ENCODE measurements at places on chromosomes 3 and 15.
A peak's percentile ranks its signal among the peaks of the same experiment; 100 is the strongest.

- DNase-seq: no peak
Measured at GRCh38 chr15:73022161-73022560, 30.1 kb upstream of the NEO1 start.

DNA sequence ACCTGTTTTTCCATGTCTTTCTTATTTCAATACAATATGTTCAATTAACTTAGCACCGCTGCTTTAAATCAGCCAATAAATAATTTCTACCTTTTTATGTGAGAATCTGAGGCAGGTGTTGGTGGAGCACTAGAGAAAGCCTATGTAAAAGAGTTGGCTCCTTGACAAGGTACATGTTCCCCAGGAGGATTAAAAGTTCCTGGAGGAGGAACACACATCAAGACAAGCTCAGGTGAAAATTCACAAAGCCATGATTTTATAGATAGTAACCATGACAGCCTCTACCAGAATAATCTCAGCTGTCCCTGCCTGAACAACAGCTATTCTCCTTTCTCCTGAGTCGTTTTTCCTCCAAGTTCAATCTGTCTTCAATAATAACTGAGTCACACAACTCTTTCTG, 3.4 kb upstream of the ZBED2 start:
- DNase-seq: no peak

GRCh38 chr15:77644543-77645247, 12.0 kb upstream of the LINGO1 start:
- no peak for DNase-seq

- DNase-seq: peak; percentile 65
Measured at GRCh38 chr3:175336406-175337133, 477.4 kb downstream of the NAALADL2 start.

- no peak for DNase-seq
Measured at GRCh38 chr15:40450047-40450446, 9.3 kb downstream of the BAHD1 start.

DNA sequence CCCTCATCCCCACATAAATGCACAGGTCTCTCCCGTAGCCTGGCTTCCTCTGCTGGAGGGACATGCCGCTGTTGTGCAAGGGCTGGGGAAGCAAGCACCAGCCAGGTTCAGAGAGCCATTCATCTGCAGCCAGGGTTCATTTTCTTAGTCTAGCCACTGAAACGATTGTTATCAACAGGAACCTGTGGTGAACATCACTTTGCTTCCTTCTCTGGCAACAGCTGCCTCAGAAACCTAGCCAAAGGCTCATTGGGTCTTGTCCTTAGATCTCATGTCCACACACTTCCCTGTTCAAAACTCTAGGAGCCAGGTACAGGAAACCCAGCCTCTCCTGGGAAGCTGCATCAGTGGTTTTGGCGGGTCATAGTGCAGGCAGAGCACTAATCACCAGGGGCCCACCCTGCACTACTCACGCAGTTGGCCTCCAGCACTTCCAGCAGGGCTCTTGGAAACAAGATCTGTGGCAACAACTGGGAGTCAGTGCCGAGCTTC, 47.0 kb downstream of the OXNAD1 start:
- no peak for DNase-seq

GRCh38 chr3:119195911-119196310, 22.5 kb downstream of the UPK1B start:
- DNase-seq: no peak

DNA sequence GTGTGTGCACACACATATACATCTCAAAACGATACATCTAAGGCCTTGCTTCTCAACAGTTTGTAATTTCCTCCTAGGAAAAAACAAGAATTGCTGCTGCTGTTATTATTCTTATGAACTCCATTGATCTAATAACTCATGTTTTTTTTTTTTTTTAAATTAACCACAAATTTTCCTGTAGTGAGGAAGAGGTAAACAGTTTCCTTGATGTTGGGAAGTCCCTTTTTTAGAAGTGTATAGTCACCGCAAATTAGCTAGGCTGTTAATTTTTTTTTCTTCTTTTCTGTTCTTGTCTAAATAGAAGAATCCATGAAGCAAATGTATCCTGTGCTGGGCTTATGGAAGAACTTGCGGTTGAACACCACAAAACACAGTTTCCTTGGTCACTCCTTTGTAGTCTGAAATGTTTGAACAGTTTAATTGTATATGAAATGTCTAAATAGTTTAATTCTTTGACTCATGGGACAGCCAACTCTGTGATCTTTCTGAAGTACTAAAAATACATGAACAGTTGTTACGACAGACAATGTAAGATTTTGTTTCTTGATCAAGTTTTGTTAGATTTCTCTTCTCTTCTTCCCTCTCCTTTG, 64.5 kb downstream of the MITF start:
- DNase-seq: no peak

GRCh38 chr3:48693826-48694225, 8.1 kb upstream of the NCKIPSD start:
- no peak for DNase-seq

DNA sequence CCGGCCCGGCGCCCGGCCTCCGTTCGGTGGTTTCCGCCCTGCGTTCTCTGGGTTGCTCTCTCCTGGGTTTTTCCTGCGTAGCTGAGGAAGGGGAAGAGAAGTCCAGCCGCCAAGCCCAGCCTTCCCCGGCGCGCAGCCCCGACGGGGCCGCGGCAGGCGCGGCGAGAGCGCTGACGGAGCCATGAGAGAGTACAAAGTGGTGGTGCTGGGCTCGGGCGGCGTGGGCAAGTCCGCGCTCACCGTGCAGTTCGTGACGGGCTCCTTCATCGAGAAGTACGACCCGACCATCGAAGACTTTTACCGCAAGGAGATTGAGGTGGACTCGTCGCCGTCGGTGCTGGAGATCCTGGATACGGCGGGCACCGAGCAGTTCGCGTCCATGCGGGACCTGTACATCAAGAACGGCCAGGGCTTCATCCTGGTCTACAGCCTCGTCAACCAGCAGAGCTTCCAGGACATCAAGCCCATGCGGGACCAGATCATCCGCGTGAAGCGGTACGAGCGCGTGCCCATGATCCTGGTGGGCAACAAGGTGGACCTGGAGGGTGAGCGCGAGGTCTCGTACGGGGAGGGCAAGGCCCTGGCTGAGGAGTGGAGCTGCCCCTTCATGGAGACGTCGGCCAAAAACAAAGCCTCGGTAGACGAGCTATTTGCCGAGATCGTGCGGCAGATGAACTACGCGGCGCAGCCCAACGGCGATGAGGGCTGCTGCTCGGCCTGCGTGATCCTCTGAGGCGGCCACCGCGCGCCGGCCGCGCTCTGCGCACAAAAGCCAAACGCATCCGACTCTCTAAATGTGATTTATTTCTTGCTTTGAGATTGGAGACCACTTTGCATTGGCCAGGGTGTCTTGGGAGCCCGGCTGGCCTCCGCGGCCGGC, 727 bp downstream of the RAP2B start:
- DNase-seq: no peak

- DNase-seq: no peak
Measured at GRCh38 chr3:189529889-189530471, 101.2 kb upstream of the TP63 start.

GRCh38 chr3:72204452-72204851, 419.5 kb upstream of the PROK2 start:
- no peak for DNase-seq

DNA sequence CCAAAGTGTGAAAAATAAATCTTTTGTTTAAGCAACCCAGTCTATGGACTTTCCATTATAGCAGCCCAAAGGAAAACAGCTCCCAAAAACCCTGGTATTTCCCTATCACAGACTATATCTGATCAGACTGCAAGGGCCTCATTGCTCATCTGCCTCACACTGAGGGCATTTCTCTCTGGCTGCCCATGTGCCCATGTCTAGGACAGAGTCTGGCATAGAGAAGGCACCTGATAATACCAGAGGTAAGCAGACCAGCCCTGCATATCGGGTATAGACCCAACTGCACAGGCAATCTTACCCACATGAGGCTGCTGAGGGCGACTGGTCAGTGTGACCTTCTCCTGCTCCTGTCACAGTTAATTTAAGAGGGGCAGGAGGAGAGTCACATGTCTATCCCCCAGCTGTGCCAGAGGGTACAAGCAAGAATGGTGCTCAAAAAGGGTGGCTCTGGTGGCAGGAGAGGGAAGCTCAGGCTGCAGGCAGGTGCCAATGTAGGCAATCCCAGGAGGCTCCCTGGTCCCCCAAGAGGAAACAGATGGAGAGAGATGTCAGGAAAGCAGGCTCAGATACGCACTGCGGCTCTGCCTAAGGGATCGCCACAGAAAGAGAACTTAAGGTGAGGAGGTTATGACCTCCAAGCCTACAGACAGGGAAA, 3.1 kb downstream of the CSRNP1 start:
- DNase-seq: no peak

DNA sequence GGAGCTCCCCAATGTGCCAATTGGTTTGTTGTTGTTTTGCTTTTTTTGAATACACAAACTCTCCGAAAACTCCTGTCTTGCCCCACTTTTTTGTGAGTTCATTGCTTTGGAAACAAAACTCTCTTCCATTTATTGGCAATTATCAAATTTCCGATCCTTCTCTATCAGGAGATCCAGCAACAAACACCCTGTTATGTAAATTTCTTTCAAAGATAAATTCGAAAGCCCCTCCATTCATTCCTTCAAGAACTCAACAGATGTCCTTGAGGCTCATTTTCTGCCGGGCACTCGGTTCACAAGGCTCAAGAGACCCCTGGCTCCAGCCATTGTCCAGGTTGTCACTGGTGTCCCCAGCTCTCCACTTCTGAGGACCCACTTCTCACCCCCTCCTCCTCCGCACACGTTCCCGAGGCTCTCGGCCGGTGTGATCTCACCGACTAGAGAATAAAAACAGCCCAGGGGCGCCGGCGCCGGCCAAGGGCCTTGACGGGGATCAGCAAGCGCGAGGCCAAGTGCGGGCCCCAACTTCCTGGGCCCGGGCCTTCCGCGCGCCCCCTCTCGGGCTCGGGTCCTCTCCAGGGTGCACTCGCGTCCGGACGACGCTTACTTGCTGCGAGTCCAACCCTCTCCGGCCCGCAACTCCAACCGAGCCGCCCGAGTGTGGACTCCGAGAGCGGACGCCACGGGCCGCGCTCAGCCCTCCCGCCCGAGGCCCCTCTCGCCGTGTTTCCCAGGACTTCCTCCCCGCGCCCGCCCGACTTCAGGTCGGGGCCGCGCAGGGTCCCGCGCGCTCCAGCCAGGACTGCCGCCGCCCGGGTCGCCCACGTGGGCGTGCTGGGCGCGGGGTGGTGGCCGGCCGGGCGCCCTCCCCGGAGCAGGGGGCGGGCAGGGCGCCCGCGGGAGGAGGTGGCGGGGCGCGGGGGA, 533 bp upstream of the SMAD3 start:
- DNase-seq: no peak

DNA sequence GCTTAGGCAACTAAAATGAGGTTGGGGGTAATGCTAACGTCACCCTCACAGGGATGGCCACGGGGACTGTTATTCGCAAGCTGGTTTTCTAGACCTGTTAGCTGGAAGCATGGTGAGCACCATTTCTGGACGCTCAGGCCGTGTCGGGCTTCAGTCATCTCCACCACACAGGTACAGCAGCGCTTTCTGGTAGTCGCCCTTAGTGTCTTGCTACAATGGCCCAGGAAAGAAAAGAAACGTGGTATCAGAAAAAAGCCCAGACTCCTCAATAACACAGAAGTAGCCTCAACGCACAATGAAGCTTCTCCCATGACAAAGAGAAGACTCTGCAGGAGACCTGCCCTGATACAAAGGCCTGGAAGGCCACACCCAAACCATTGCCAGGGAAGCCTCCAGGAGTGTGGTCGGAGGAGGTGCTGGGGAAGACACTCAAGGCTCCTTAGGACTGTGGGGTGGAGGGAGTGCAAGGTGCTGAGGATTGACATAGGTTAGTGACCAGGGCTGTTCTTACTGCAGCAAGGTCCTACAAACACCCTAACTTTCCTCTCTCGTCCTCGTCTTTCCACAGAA, 50.2 kb downstream of the ANXA2 start:
- no peak for DNase-seq

GRCh38 chr3:187968883-187969580, 184.9 kb upstream of the LPP start:
- DNase-seq: no peak

- no peak for DNase-seq
Measured at GRCh38 chr15:84685304-84685703, 27.3 kb upstream of the NMB start.

DNA sequence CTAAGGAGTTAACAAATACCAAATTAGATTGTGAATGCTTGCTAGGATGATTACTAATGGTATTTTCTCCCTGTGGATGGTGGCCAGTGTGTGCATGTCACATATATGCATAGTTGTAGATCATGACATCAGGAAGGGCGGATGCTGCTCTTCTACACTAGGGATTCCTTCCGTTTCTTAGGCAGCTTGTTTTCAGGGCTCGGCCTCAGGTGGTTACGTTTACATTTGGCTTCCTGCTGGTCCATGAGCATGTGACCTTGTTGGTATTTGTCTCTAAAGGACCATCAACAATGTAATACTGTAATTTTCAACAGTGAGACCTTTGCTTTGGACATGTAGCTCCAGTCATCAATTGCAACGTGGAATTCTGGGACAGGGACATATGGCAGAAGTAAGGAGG, 221.4 kb downstream of the NR1D2 start:
- no peak for DNase-seq

- DNase-seq: no peak
Measured at GRCh38 chr3:177589911-177590381, 392.7 kb upstream of the TBL1XR1 start.

DNA sequence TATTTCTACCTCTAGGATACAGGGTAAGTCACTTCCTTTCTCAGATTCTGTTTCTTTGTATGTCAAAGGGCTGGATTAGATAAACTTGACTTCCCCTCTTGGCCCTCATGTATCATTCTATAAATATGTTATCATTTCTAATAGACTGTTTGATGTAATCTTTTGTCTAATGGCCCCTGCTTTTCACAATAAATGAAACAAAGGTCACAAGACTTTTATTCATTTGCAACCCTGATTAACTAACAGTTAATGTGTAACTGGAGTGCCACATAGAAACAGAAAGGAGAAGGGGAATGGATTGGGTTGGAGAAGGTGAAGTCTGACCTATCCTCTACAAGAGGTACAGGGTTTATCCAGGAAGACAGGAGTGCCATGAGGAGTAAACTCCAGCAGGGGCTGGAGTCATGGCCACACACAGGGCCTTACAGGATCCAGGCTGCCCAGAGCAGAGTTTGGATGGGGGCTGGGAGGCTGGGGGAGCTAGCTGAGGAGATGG, 8.0 kb upstream of the B3GNT5 start:
- DNase-seq: no peak

Measured in NCI-H2081 treated with DMSO at 0.1 percent for 48 hours (cell line).